ENCODE measurements at places on chromosomes 6 and 20.

- no peak for DNase-seq
Observed at GRCh38 chr20:1010659-1011058, 8.5 kb upstream of the RSPO4 start.

GRCh38 chr6:16388488-16388887, 150.1 kb downstream of the GMPR start:
- no peak for DNase-seq

DNA sequence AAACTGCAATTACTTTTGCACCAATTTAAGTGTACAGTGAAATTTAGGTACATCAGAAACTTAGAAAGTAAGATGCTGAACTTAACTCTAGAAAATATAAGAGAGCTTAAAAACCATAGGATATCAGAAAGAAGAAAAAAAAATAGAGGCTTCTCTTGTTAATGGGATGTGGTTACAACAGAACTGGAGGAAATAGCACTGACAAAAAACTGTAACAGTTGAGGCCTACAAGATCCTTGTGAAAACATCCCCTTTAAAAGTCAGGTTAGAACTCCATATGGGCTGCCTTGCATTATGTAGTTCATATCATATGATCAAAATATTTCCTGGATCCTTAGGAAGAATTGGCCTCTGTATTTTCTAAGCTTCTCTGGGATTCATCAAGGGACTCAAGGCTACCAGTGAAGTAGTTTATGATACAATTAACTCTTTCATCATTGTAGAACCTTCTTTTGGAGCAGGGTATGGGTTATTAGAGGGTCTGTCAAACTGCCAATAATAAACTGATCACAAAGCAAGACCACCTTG, 24.8 kb downstream of the MTCL3 start:
- no peak for DNase-seq

DNA sequence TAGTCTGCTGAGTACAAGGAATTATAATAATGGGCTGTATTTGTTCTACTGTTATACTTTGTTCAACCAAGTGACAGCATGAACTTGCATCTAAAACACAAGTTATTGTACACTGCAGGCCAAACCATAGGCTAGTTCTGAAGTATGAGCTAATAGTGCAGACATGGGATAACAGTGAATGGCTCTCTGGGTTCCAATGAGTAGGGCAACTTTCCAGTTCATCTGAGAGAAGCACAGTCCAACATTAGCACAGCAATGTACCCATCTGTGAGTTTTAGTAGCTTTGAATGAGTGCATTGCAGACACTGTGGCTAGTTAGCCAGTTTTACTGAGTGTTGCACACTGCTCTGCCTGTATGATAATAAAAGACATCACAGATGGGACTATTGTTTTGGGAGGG, 56.5 kb upstream of the FUT9 start:
- DNase-seq = no peak

GRCh38 chr20:17431621-17432364, 99.4 kb downstream of the BFSP1 start:
- DNase-seq = no peak

DNA sequence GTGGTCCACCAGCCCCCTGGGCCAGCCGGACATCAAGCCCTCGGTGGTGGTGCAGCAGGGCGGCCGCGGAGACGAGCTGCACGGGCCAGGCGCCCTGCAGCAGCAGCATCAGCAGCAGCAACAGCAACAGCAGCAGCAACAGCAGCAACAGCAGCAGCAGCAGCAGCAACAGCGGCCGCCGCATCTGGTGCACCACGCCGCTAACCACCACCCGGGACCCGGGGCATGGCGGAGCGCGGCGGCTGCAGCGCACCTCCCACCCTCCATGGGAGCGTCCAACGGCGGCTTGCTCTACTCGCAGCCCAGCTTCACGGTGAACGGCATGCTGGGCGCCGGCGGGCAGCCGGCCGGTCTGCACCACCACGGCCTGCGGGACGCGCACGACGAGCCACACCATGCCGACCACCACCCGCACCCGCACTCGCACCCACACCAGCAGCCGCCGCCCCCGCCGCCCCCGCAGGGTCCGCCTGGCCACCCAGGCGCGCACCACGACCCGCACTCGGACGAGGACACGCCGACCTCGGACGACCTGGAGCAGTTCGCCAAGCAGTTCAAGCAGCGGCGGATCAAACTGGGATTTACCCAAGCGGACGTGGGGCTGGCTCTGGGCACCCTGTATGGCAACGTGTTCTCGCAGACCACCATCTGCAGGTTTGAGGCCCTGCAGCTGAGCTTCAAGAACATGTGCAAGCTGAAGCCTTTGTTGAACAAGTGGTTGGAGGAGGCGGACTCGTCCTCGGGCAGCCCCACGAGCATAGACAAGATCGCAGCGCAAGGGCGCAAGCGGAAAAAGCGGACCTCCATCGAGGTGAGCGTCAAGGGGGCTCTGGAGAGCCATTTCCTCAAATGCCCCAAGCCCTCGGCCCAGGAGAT, 1.0 kb downstream of the POU3F2 start:
- DNase-seq = no peak

- DNase-seq = no peak
Observed at GRCh38 chr20:51233345-51233744, 210.4 kb upstream of the KCNG1 start.

GRCh38 chr6:110714143-110714542, 101.1 kb downstream of the CDK19 start:
- DNase-seq = no peak

- no peak for DNase-seq
Observed at GRCh38 chr6:42783876-42784642, 2.2 kb downstream of the BICRAL start.

DNA sequence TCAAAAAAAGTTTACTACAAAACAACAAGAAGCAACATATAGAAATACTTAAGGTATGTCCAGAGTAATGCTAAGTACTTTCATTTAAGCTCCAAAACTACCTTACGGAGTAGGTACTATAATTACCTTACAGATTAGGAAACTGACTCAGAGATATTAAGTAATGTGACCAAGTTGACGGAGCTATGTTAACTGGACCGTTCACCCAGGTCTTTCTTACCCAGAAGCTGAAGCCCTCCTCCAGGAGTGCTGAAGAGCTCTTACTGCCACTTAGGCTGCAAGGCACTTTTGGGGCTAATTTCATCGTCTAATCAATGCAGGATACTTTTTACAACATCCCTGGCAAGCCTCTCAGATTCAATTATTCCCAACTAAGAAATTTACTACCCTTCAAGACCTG, 123.7 kb downstream of the CHD6 start:
- DNase-seq = no peak

GRCh38 chr20:37745553-37745952, 51.7 kb downstream of the CTNNBL1 start:
- DNase-seq = no peak

DNA sequence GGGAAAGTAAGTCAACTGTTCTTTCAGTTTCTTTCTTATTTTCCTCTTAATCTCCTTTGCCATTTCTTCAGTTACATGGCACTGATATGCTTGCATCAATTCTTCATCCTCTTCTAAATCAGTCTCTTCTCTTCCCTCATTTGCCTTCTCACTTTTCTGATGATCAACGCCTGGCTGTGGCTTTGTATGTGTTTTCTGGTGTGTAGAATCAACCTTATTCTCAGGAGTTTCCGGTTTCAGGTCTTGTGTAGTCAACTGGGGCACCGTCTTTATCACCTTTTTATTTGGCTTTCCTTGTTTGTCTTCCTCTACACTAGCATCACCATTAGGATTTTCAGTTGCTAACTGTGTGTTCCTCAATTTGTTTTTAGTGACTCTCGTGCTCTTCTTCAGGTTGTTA, 31.6 kb downstream of the AHI1 start:
- DNase-seq = no peak

- no peak for DNase-seq
Observed at GRCh38 chr6:44261581-44261980, 3.8 kb downstream of the NFKBIE start.

GRCh38 chr6:32968867-32969684, 682 bp downstream of the BRD2 start:
- DNase-seq = peak; percentile 71

DNA sequence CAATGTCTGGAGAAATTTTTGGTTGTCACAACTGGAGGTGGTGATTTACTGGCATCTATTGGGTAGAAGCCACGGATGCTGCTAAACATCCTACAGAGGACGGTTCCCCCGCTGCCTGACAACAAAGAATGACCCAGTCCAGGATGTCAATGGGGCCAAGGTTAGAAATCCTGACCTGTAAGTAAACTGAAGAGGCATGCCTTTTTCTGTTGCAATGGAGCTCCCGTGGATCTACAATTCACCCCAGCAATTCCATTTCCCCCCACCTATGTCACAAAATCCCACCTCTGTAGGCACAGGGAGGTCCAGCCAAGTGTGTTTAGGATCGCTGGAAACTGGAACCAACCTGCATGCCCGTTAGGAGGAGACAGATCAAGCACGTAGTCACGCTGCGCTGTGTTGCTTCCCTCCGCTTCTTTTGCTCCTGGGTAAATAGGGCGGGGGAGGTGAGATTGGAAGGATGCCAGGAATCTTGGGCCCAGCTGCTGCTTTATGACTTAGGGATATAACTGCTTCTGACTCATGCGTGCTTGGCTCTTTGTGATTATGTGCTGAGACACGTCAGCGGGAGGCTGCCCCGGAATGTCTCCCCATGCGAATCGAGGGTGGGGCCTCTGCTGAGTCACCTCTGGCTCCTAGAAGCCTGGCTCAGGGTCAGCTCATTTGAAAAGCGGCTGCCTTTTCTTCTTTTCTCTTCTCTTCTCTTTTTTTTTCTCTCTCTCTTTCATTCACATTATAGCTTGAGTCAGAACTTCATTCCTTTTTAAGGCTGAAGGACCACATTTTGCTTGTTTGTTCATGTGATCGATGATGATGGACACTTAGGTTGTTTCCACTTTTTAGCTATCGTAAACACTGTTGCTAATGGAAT, 12.4 kb upstream of the PEDS1 start:
- peak; percentile 71 for DNase-seq

DNA sequence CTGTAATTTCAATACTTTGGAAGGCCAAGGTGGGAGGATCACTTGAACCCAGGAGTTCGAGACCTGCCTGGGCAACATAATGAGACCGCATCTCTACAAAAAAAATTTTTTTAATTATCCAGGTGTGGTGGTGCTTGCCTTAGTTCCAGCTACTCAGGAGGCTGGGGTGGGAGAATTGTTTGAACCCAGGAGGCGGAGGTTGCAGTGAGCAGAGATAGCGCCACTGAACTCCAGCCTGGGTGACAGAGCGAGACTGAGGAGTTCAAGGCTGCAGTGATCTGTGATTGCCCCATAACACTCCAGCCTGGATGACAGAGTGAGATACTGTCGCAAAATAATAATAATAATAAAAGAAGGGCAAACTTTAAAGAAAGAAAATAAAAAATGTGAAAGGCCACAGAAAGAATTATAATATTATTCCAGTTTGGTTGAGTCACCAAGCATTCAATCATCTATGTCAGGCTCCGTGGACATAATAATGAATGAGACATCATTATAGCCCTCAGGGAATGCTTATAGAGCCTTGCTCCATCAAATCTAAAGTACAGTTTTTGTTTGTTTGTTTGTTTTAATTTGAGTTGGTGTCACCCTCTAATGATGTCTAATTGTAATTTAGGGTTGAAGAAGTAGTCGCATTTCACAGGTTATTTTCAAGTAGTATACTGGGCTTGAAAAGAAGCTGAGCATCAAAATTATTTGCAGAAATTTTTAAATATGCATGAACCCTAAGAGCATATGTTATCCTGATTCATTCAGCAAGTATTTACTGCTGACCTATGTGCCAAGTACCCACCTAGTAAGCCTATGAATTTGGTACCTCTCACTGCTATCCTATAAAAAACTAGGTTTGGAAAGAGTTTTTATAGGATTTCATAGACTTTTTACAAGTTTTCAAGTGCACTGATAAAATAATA, 15.1 kb downstream of the GLYATL3 start:
- no peak for DNase-seq

GRCh38 chr6:3489961-3490624, 33.2 kb upstream of the SLC22A23 start:
- no peak for DNase-seq

DNA sequence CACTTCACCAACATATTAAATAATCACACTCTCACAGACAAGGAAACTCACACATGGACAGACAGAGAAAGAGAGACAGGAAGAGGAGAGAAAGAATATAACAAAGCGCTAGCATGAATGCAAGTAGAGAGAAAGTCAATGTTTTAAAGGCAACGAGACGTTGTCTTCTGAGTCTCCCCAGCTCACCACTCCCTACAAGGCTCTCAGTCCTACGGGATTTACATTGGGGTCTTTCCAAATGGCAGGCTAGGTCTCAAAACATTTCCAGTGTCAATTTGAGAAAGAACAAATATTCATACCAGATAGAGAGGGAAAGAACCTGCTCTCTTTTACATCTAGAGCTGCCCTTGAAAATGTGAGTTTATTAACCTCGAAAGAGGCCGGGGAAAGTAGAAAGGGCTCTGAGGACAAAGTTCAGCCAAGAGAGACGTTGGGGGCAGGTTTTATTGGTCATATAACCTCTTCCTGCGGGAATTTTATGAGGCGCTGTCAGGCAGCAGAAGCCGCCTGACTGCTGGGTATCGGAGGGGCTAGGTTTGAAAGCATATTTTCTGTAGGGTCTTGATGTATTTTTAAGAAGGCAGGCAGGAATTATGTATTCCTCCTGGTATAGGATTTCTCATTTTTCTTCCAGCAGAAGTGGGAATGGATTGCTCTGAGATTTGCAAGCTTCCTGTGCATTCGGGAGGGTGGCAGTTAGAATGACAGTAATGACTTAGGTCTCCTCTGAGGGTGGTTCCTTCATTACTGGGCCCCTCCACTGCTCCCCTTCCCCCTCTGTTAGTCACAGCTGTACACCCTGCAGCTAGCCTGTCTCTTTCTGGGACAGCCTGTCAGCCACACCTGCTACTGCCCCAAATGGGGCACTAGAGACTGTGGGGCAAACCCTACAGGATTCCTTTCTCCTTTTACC, 34.4 kb upstream of the KIF16B start:
- no peak for DNase-seq

DNA sequence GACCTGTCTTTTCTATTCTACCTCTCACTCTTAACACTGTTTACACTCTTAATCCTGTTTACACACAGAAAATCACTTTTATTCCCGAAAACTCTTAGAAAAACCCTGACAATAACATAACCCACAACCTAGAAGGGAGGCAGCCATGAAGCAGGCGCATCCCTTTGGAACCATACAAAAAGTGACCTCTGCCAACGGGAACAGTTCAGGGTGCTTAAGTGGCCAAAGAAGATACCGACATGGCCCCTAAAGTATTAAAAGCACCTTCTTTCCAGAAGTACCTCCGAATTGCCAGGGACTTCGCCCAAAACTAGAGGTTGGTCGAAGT, 490 bp downstream of the MMUT start:
- no peak for DNase-seq

DNA sequence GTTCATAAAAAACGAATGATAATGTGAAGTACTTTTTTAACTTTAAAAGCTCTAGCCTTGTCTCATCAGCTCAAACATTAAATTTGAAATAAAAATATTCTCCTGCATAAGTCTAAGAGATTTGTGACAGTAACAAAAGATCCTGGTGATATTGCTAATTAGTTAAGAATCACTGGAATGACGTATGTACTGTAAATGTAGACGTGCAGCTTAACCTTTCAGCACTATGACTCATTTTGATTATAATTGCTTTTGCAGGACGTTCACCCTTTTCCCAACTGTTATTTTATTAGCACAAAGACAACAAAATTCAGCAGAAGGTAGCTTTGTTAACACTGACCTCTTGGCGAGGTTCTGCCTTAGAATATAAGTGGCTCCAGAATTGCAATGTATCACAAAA, 68.6 kb downstream of the TENT5A start:
- no peak for DNase-seq

GRCh38 chr6:17472653-17473183, 79.3 kb downstream of the CAP2 start:
- DNase-seq = no peak

- no peak for DNase-seq
Observed at GRCh38 chr6:140661691-140662090, 1287.2 kb upstream of the CITED2 start.

- DNase-seq = no peak
Observed at GRCh38 chr20:1336699-1337367, 7.9 kb upstream of the SDCBP2 start.
